ENCODE measurements at places on chromosomes 11 and 22.
A peak's percentile ranks its signal among the peaks of the same experiment; 100 is the strongest.

GRCh38 chr22:39967103-39967829 is 7.1 kb downstream of the TMA7B start:
- DNase-seq, result no peak

- no peak for DNase-seq
These were observed at the start of gene PTPRCAP for GRCh38 chr11:67437082-67437808. PTPRCAP (minus strand) TSS chr11:67437682; CDS start chr11:67437619, 63 bp downstream.

DNA sequence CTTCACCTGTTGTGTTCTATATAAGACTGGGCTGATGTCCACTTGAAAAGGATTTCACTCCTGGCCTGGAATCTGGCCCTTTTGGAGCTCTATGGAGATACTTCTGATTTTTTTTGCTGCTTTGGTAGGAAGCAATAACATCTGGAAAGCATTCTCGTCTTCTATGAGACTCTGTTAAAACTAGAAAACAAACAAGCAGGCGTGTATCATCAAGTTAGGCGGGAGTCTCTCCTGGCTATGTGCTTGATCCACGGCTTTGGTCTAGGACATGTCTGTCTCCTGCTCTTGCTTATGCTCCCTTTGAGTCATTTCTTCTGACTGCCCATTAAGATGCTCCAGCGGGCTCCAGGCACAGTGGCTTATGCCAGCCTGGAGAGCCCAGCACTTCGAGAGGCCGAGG is 121.4 kb upstream of the TTC12 start:
- peak; percentile 57 for DNase-seq

DNA sequence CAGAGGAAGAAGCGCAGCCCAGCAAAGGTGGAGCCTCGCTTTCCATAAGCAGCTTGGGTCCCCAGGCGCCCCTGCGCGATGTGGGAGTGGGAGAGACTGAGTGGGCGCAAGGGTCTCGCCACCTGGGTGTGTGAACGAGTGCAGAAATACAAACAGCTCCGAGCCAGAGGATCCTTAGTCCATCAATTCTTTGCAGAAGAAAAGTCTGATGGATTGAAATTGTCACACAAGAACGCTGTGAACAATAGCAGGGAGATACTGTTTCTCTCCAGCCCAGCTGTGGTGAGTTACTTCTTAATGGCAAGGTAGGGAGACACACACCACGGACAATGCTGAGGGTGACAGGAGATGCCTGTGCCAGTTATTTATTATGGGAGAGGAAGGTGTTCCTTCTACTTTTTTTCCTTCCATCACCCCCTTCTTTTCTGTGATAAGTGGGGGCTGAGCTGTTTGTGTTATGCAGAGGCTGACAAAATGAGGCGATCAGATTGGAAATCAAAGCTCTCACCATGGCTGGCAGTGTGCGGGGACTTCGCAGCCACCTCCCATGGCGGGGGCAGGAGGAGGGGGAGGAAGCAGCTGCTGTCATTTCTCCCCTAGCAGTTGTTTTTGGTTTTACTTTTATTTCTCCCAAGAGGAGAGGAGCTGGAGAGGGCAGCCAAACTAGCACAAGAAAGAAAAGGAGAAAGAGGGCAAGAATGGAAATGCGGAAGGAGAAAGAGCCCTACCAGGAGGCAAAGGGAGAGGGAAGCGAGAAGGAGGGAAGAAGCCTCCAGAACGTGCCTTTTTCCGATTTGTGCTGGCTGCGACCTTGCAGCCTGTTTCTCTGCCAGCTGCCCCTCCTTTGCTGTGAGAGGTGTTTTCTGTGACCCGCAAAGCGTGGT is 755.8 kb downstream of the NTM start:
- DNase-seq, result peak; percentile 67

GRCh38 chr22:36999463-36999862 is 19.8 kb downstream of the TST start:
- no peak for DNase-seq

DNA sequence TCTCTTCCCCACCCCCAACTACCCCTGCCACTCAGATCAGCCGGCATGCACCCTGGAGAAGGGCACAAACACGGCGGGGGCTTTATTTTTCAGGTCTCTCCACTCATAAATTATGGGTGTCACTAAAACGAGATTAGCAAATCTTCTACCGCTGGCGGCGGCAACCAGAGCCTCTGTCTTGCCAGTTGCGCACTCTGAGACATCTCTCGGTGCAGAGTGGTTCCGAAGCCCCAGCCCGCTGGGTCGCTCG is 125.3 kb upstream of the C11orf58 start:
- DNase-seq, result no peak

- DNase-seq, result no peak
These were observed 24.5 kb upstream of the MMP7 start for GRCh38 chr11:102555091-102555490.

- no peak for DNase-seq
These were observed 27.5 kb upstream of the PLAAT3 start for GRCh38 chr11:63641727-63642126.

DNA sequence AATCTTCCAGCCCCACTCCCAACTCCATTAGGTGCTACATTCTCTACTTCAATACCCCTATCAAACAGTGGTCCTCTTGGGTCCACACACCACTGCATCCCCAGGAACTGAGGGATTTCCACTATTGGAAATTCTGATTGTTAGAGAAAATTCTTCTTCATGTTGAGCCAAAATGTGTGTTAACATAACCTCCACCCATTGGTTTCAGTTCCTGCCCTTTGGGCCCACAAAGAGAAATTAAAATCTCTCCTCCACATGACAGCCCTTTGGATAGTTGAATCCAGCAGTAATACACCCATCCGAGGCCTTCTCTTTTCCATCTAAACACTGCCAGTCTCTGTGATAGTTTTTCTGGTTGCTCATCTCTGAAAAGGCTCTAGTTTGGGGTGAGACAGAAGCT is 2.1 kb downstream of the VSIG2 start:
- DNase-seq, result no peak

DNA sequence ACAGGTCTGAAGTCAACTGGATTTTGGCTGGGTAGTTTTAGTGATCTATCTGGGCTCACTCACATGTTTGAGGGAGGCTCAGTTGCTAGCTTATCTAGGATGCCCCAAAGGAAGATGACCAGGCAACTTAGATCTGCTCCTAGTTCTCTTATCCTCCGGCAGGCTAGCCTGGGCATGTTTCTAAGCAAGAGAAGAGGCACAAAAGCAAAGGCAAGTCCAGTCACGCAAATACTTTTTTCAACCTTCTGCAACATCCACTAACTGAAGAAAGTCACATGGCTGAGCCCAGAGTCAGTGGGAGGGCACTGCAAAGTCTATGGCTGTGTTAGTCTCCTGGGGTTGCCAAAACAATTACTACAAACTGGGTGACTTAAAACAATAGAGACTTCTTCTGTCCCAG is 32.9 kb upstream of the FSHB start:
- no peak for DNase-seq

DNA sequence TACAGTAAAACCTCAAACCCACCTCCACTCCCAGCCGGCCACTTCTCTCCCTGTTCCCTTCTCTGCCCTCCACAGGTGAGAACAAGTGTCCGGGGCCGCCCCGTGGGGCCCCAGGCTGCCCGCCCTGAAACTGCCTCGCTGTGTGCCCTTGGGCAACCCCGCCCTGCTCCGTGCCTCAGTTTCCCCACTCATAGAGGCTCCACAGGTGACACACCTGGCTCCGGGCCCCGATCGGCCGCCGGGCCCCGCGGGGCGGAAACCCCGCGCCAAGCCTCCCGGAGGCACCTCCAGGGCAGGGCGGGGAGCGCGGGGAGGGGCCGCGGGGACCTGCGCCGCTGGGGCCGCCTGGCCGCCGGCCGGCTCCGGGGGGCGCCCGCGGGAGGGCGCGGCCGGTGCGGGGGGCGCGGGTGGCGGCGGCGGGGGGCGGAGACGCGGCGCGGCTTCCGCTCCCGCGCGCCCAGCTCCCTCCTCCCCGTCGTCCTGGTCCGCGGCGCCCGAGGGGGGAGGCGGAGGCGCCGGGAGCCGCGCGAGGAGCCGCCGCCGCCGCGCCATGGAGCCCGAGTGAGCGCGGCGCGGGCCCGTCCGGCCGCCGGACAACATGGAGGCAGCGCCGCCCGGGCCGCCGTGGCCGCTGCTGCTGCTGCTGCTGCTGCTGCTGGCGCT is at the start of gene LRP5:
TSS of gene LRP5 (plus strand) at position 475 of the 663 bp plus-strand sequence. CDS start at position 599, 124 bp downstream.
- no peak for DNase-seq

DNA sequence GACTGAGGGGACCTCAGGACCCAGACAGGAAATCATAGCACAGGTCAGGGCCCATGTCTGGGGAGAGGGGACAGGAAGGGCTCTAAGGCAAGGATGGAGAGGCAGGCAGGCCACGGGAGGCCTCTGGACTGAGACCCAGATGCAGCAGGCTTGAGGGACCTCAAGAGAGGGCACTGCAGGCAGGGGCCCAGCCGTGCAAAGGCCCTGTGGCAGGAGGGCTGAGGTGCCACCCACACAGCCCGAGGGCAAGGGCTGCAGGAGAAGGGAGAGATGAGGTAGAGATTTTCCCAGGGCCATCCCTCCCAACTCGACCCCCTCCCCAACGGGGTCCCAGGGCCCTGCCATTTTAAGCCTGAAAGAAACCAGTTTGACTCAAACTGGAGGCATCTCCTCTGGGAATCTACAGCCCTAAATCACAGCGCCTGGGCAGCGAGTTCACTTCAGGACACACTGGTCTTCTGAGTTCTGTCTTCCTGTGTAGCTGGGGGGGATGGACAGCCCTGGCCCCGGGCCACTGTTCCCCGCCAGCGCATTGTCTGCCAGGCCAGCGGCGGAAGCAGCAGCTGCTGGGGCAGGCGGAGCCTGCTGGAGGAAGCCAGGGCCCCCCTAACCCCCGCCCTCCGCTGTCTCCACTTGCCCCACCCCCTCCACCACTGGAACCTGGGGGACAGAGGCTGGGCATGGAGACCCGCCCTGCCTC is 20.3 kb upstream of the WNT7B start:
- peak; percentile 94 for DNase-seq

DNA sequence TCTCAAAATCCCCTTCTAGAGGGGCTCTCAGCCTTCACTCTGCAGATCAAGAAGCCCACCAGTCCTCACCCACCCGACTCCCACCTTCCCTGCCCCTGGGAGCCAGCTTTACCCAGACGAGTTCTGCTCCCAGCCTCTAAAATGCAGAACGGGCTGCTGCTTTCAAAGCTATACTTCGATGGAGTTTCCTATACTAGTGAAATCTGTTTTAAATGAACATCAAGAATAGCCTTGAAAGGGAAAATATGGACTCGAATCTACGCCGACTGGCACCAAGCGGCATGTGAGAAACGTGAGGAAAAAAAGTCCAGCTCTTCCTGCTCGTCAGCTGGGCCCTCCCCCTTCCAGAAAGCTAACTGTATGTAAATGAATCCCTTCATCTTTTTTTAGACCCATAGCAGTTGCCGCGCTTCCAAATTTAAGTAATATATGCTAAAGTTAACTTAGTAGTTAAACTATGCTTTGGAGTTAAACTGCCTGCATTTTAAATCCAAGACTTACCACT is 211.7 kb downstream of the NTM start:
- DNase-seq, result no peak

- no peak for DNase-seq
These were observed 5.5 kb downstream of the TMEM218 start for GRCh38 chr11:125105926-125106325.

- no peak for DNase-seq
These were observed 559.7 kb downstream of the OPCML start for GRCh38 chr11:132972565-132972964.

- DNase-seq, result no peak
These were observed 94.0 kb downstream of the AMBRA1 start for GRCh38 chr11:46499821-46500220.

DNA sequence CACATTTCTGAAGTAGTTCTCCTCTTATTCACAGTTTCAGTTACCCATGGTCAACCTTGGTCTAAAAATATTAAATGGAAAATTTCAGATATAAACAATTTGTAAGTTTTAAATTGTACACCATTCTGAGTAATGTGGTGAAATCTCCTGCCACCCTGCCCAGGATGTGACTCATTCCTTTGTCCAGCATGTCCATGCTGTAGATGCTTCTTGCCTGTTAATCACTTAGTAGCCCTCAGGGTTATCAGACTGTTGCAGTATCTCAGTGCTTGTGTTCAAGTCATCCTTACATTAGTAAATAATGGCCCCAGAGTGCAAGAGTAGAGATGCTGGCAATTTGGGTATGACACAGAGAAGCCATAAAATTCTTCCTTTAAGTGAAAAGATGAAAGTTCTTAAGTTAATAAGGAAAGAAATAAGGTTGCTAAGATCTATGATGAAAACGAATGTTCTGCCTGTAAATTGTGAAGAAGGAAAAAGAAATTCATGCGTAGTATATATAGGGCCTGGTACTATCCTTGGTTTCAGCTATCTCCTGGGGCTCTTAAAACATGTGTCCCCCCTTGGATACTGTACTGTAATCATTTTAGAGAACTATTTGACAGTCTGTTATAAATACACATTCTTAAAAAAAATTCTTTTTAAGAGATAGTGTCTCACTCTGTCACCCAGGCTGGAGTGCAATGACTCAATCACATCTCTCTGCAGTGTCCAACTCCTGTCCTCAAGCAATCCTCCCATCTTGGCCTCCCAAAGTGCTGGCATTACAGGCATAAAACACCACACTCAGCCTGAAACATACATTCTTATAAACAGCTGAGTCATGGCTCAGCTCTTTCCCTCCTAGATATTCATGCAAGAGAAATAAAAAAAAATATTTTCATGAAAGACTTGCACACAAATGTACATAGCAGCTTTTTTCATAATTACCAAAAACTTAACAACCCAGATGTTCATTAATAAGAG is 31.3 kb downstream of the MTNR1B start:
- DNase-seq, result no peak

GRCh38 chr11:19912958-19913892 is 200.6 kb downstream of the NAV2 start:
- no peak for DNase-seq

GRCh38 chr11:14567064-14567651 is 47.0 kb upstream of the PSMA1 start:
- DNase-seq, result no peak

- DNase-seq, result no peak
These were observed 43.3 kb upstream of the WEE1 start for GRCh38 chr11:9530020-9530621.

GRCh38 chr11:77879218-77879617 is 58.3 kb downstream of the AAMDC start:
- peak; percentile 57 for DNase-seq

DNA sequence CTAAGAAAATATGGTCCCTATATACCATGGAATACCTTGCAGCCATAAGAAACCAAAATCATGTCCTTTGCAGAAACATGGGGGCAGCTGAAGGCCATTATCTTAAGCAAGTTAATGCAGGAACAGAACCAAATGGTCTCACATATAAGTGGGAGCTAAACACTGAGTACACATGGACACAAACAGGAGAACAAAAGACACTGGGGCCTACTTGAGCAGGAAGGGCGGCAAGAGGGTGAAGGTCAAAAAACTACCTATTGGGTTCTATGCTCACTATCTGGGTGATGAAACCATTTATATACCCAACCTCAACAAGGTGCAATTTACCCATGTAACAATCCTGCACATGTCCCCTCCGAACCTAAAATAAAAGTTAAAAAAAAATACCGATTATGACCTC is 22.5 kb downstream of the GAS2 start:
- DNase-seq, result no peak

GRCh38 chr11:126186025-126186698 is 25.3 kb downstream of the RPUSD4 start:
- no peak for DNase-seq

GRCh38 chr11:116233561-116233960 is 539.2 kb downstream of the BUD13 start:
- DNase-seq, result peak; percentile 35

GRCh38 chr22:25193548-25193947 is 6.1 kb upstream of the CRYBB3 start:
- no peak for DNase-seq
